ENCODE measurements at places on chromosomes 1 and 21. TPM values are rescaled to one million over a fixed set of nuclear protein-coding genes. Genes with fewer than 3 reads are reported as not detected.

Gene MAST2
- 33.3 TPM for total RNA-seq

Gene SYNC
- 1.1 TPM for total RNA-seq

Gene LRRIQ3
- 0.86 TPM for total RNA-seq

Gene FBXO44
- total RNA-seq = 16.3 TPM

Gene C8B
- not detected for total RNA-seq

Gene FMO3
- total RNA-seq = not detected

Gene ETNK2
- total RNA-seq = 6.7 TPM

Gene GJA9
- total RNA-seq = not detected

Measured in MCF 10A (cell line).